ENCODE measurements at places on chromosomes 5 and 9.

- no peak for DNase-seq
These were observed 154.4 kb downstream of the ZSWIM6 start for GRCh38 chr5:61486476-61486875.

DNA sequence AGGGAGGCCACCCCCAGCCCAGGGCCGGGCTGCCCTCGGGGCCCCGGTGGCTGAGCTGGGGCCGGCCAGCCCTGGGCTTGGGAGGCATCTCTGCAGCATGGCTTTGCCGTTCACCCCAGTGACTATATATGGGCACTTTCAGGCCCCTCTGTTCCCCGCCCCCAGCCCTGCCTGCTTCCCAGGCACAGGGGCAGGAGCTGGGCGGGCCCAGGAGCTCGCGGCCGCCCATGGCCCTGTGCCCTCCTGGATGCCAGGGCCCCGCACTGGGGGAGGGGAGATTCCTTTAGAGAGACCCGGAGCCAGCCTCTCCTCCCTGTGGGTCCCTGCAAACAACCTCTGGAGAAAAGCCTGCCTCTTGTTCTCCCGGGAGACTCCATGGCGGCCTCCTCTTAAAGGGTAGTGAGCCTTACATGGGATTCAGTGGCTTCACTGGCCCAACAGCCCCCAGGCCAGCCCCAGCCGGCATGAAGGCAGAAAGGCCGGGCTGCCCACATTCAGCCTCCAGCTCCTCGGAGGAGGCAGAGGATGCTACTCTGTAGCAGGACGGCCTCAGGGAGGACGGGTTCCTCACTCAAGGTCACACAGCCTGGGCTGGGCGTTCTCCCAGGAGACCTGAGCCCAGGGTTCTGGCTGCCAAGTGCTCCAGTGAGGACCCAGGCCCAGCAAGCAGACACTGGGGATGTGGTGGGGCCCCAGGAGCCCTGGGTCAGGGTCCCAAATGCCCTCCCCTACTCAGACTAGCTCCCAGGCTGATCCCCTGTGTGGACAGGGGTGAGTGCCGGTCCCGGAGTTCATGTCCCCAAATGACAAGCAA lies 4.1 kb downstream of the NACC2 start:
- no peak for DNase-seq

GRCh38 chr5:15266229-15266628 lies 233.8 kb upstream of the FBXL7 start:
- no peak for DNase-seq

GRCh38 chr5:65451436-65451835 lies 30.3 kb downstream of the ADAMTS6 start:
- DNase-seq = no peak

- no peak for DNase-seq
These were observed 1.7 kb downstream of the TLE1 start for GRCh38 chr9:81687521-81688261.

DNA sequence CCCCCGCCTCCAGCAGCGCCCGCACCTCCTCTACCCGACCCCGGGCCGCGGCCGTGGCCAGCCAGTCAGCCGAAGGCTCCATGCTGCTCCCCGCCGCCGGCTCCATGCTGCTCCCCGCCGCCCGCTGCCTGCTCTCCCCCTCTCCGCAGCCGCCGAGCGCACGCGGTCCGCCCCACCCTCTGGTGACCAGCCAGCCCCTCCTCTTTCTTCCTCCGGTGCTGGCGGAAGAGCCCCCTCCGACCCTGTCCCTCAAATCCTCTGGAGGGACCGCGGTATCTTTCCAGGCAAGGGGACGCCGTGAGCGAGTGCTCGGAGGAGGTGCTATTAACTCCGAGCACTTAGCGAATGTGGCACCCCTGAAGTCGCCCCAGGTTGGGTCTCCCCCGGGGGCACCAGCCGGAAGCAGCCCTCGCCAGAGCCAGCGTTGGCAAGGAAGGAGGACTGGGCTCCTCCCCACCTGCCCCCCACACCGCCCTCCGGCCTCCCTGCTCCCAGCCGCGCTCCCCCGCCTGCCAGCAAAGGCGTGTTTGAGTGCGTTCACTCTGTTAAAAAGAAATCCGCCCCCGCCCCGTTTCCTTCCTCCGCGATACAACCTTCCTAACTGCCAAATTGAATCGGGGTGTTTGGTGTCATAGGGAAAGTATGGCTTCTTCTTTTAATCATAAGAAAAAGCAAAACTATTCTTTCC lies 19.3 kb downstream of the CDKN2A start:
- DNase-seq = peak; percentile 63

- DNase-seq = no peak
These were observed 56.2 kb downstream of the GAS1 start for GRCh38 chr9:86891091-86891490.

DNA sequence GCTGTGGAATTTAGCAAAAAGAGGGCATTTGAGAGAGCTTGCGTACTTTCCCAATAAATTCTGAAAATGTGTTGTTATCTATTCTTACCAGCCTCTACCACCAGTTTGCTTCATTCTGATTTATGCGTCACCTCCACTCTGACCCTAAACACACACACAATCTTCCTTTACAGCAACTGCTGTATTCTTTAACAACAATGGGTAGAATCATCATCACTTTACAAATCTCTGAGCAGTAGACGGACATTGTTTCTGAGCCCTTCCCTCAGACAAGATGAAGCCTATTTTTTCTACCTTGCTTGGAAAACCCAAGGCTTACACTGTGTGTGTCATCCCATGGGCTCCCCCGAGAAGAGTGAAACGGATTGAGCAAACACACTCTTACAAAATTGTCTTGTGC lies 83.1 kb upstream of the RASA1 start:
- DNase-seq = no peak

- DNase-seq = no peak
These were observed 10.7 kb downstream of the PHYKPL start for GRCh38 chr5:178221853-178222252.

GRCh38 chr5:158483281-158483860 lies 616.3 kb downstream of the EBF1 start:
- DNase-seq = no peak

GRCh38 chr9:2502760-2503159 lies 118.8 kb upstream of the VLDLR start:
- no peak for DNase-seq

GRCh38 chr9:23683611-23684061 lies 142.4 kb downstream of the ELAVL2 start:
- DNase-seq = no peak

DNA sequence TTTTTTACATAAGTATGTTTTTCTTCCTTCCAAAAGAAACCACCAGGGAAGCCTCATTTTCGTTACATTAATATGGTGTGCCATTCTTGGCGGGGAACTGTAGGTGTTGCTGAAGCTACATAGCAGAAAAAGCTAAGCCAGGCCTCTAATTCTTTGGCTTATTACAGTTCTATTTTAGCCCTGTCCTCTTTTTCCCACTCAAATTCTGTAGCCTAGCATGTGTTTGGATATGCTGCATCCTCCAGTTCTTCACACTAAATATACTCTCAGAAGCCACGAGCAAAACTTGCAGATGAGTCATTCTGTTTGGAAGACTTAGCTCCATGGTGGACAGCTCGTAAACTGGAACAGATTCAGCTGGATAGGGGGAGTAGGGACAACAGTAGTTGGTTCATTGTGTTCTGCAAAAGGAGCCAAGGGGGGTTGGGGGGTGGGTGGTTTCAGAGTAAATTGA lies 369.4 kb downstream of the TMEM161B start:
- DNase-seq = no peak

DNA sequence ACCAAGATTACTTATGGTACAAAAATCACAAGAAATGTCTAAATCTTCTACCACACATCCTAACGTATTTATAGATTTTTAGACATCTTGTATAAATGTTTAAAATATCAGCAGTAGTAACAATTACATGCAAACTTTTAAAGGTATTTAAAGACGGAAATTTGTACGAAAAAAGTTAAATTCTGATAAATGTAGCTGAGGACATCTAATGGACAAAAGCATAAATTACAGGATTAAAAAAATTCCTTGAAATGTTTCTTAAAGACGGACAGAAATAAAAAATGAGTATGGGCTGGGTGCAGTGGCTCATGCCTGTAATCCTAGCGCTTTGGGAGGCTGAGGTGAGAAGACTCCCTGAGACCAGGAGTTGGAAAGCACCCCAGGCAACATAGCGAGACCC lies 15.8 kb downstream of the ERCC8 start:
- DNase-seq = no peak

GRCh38 chr5:37112383-37112991 lies 136.7 kb downstream of the CPLANE1 start:
- no peak for DNase-seq

GRCh38 chr5:172918421-172919371 lies 40.5 kb upstream of the RPL26L1 start:
- no peak for DNase-seq

DNA sequence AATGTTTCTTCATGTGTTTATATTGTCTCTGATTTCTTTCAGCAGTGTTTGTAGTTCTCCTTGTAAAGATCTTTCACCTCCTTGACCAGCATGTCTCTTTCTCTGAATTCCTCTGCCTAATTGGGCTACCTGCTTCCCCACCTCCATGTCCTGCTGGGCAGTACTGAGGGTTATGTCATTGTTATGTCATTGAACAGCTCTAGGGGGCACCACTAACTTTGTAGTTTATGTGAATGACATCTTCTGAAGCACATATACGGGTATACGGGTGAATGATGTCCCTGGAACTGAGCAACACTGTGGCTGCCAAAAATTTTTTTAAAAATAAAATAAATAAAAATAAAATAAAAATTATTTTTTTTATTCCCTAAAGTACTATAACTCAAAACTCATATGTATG lies 16.9 kb upstream of the SNCAIP start:
- no peak for DNase-seq

- DNase-seq = no peak
These were observed 641.8 kb downstream of the EFNA5 start for GRCh38 chr5:107028938-107029337.

GRCh38 chr5:76473661-76474060 lies 70.6 kb downstream of the IQGAP2 start:
- peak; percentile 66 for DNase-seq

GRCh38 chr5:7886849-7887475 lies 18.0 kb downstream of the MTRR start:
- no peak for DNase-seq

DNA sequence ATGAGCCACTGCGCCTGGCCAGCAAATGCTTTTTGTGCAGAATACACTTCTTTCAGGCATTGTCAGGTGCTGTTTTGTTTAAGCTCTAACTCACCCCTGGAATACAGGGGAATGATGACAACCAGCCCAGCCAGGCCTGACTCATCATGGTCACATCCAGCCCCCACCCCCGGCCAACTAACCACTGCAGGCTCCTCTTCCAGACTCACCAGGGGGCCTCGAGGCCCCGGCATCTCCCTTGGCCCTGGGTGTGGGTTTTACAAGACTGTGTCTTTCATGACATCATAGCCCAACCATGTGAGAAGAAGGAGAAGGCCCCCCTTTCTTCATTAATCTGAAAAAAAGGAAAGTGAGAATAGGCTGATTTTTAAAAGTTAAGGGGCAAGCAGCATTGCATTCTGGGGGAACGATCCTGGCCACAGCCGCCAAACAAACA lies 35.5 kb downstream of the OLFML2A start:
- no peak for DNase-seq

DNA sequence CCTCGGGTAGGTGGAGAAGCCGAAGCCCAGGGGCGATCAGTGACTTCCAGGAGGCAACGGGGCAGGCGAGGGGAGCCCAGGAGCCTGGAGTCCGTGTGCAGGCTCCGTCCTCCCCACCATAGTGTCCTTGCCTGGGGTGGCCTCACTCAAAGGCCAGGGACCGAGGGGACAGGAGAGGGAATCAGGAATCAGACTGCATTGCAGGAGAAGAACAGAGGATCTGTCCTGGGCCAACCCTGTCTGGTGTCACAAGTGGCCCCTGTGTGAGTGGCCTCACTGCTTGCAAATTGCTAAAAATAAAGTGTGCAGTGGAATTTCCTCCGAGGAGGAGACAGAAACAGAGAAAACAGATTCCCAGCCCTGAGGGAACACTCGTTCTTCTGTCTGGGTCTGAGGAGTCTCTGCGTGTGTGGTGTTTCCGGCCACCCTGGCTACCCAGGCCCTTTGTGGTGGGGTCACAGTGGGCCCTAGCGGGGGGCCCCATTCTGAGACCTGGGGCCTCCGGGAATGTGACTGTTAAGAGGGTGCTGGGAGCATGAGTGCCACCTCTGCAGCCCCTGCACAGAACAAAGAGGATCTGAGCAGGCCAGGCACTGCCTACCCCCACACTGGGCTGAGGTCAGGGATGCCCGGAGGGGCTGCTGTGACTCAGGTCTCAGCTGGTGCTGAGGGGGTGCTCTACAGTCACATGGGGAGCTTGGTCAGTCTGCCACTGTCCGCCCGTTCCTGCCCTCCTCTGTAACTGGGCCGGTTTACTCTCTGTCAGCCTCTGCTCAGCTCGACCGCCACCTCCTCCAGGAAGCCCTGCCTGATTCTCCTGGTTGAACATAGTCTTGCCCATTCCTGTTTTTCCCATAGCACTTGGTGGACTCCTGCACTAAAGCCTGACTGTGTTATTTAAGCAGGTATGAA lies 7.4 kb downstream of the TRAF1 start:
- peak; percentile 31 for DNase-seq

DNA sequence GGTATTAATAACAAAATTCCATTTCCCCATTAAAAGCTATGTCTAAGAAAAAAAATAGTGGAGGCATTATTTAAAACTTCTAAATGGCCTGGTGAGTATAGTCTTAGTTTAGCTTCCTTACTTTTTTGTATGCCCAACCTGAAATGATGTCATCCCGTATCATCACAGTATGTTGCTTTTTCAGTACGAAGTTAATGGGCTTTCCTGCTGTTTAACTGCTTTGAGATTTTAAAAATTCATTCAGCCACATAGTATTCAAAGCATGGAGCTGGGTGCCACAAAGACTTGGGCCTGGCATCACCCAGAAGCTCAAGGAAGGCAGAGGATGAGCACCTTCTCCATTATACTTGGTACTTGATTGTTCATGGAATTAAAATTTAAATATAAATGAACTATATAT lies 7.4 kb downstream of the F2RL2 start:
- DNase-seq = no peak

- DNase-seq = no peak
These were observed 63.0 kb downstream of the NIPSNAP3B start for GRCh38 chr9:104826911-104827310.

- DNase-seq = no peak
These were observed 218.9 kb downstream of the DIRAS2 start for GRCh38 chr9:90423661-90424193.

DNA sequence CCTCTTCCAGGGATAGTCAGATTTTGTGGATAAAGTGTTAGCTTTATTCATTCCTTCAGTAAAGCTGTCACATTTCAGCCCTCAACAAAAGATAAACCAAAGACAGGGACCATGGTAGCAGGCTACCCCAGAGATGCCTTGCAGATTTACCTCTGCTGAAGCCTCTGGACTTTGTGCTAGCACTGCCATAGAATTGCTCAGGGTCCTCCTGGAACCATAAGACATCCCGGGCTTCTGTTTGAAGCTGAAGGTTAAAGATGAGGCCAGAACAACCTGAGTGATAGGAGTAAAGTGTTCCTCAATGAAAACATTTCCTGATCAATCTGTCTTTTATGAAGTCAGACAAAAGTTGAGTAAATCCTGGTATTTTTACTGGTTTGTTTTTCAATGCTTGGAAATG lies 57.5 kb upstream of the ARL15 start:
- no peak for DNase-seq

DNA sequence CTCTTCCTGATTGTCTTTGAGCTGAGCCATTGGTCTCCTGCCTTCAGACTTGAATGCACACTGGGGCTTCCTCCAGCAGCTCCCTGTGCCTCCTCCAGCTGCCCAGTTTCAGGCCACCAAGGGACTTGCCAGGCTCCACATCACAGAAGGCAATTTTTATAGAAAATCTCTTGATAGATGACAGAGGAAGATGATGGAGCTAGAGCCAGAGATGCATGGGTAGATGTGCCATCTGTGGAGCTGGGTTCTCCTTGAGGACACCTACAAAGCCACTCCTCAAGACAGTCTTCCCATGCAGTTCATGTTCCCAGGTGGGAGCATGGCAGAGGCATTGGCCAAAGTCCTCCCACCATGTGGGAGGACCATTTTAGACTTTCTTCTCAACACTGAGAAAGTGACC lies 239.6 kb upstream of the IRX1 start:
- no peak for DNase-seq
